ENCODE measurements at places on chromosomes 1 and 21. TPM values are rescaled to one million over a fixed set of nuclear protein-coding genes. Genes with fewer than 3 reads are reported as not detected.

GRCh38 chr1:58888833-58889232 lies 105.0 kb upstream of the JUN start:
- DNase-seq: no peak

The IGSF9 gene
- total RNA-seq: 0.16 TPM

DNA sequence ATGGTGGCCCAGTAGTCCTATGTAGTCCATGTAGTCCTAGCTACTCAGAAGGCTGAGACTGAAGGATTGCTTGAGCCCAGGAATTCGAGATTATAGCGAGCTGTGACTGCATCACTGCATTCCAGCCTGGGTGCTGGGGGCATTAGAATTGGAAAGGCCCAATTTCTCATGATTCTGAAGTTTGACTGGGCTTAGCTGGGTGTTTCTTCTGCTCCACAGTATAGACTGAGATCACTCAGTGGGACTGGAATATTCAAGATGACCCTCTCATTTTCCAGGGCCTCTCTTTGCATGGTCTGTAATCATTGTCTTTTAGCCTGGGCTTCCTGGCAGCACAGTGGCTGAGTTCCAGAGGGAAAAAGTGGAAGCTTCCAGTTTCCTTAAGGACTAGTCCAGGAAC lies 26.2 kb downstream of the MROH7 start:
- DNase-seq: no peak

The AMPD1 gene
- total RNA-seq: not detected

- peak; percentile 60 for DNase-seq
These were observed 16.3 kb downstream of the PDZK1 start for GRCh38 chr1:145690587-145691558.

DNA sequence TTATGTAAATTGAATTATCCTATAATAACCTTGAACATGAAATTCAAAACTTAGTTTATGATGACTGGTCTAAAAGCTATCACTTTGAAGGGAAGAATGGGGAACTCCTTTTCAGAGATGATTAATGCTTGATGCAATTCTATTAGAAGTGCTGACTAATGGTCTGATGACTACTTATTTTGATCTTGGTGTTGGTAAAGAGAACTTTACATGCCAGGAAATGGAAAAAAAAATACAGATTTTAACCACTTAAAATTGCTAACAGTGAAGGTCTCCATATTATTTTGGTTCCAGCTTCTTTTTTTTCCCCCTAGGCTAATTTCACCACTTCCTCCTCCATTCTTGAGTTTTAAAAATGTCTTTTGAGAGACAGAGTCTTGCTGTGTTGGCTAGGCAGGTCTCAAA lies 22.9 kb downstream of the S1PR1 start:
- DNase-seq: no peak

The LRRC71 gene
- total RNA-seq: not detected

- DNase-seq: peak; percentile 75
These were observed 1.4 kb upstream of the IL24 start for GRCh38 chr1:206895837-206896242.

- DNase-seq: no peak
These were observed 5.3 kb downstream of the SAMD11 start for GRCh38 chr1:928825-929661.

The TMOD4 gene
- total RNA-seq: not detected

GRCh38 chr1:183234660-183235476 lies 48.8 kb downstream of the LAMC2 start:
- peak; percentile 64 for DNase-seq

DNA sequence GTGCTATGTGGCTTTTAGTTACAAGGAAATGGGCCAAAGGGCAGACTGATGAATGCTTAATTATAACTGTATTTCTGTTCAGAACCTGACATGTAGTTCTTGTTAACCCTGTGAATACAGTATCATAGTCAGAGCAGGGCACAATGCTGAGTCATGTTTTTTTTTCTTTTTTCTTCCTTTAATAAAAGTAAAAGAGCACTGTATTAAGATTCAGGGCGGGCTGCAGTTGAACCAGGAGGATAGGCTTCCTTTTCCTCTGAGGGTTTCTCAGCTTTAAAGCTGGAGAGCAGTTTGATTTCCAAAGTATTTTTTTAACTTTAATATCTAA lies 8.7 kb downstream of the CLDN8 start:
- no peak for DNase-seq

The TMEM61 gene
- not detected for total RNA-seq

DNA sequence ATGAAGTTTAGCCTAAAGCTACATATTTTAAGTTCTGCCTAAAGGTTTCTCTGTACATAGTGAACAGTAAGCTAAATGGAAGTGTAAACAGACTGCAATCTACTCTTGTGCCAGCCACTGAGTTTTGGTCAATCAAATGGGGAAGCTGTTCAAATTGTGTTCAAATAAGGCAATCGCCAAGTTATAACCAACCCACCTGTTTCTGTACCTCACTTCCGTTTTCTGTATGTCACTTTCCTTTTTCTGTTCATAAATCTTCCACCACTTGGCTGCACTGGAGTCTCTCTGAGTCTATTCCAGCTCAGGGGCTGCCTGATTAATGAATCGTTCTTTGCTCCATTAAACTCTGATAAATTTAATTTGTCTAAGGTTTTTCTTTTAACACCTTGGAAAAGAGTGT lies 10.8 kb upstream of the THEM4 start:
- no peak for DNase-seq

The GFI1 gene
- 0.16 TPM for total RNA-seq

DNA sequence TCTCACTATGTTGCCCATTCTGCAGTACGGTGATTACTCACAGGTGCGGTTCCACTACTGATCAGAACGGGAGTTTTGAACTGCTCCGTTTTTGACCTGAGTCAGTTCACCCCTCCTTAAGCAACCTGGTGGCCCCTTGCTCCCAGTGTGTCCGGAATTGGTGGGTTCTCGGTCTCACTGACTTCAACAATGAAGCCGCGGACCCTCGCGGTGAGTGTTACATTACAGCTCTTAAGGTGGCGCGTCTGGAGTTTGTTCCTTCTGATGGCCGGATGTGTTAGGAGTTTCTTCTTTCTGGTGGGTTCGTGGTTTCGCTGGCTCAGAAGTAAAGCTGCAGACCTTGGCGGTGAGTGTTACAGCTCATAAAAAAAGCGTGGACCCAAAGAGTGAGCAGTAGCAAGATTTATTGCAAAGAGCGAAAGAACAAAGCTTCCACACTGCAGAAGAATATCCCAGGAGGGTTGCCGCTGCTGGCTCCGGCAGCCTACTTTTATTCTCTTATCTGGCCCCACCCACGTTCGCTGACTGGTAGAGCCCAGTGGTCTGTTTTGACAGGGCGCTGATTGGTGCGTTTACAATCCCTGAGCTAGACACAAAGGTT lies 17.6 kb upstream of the PARP1 start:
- DNase-seq: no peak

GRCh38 chr1:101174722-101175121 lies 62.1 kb upstream of the S1PR1 start:
- DNase-seq: peak; percentile 82

The INTS7 gene
- 28.8 TPM for total RNA-seq

- DNase-seq: peak; percentile 75
These were observed 253.1 kb upstream of the IRF2BP2 start for GRCh38 chr1:234862944-234863515.

DNA sequence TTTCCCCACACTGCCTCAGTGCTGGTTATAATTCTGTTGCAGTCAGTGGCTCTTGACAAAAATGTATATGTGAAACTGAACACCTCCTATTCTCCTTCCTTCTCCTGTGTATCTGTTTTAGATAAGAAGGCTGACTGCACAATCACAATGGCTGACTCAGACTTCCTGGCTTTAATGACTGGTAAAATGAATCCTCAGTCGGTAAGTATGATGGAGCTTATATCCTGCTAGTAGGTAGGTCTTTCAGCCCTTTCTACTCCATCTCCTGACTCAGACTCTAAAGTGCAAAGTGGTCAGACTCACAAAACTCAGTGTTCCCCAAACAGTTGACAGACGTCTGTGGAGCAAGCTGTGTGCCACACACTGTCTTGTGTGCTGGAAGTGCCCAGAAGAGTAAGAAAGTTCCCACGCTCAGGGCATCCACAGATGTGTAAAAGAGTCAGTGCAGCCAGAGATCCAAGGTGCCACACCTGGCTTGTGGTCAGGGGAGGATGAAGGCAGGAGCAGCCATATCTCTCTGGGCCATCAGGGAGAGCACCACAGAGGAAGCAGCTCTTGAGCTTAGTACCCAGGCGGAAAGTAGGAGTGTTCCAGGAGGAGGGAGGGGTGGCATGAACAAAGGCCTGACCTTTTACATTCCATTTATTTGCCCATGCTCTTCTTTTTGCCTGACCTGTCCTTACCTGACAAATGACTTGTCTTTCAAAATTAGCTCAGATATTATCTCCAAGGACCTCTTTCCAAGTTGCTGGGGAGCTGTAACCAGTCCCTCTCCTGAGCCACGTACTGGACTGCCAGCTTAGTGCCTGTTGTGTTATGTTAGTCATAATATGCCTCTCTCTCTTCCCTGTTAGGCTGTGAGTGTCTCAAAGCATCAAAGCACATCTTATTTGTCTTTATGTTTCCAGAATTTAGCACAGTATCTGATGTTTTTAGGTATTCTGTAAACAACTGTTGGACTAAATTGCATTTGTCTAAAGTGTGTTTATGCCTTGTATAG lies 14.0 kb upstream of the PODN start:
- DNase-seq: peak; percentile 68

DNA sequence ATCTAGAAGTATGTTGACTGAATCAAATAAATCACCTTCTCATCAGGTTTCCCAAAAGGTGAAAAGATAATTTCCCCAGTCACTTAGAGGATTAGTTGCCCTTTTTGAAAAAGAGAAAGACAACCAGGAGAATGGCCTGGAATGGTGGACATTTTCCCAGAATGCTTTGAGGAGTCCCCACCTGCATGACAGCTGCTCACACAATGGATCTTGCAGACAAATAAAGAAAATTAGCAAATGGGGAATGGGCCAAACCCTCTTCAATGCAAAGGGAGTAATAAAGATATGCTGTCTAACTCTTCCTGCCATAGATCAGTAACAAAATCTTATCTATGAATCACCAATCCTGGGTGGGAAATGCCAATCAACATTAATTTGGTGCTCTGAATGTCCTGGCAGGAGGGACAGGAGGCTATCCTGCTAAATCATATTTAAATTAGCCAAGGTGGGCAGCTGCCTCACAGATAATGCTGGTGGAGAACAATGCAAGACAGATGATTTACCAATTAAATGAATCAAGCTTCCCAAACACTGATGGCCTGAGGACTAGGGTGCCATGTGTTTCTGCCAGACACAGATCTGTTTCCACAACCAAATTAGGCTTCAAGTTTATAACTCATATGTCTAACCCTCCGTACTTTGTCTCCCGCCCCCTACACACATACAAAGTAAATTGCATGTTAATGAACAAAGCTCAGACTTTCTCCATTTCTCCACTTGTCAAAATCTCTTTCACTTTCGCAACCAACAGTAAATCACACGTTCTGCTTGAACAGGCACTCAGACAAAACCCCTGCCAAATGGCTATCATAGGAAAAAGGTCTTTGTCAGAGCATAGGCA lies 488.0 kb upstream of the PLXNA2 start:
- DNase-seq: no peak

The PTPN22 gene
- total RNA-seq: 1.5 TPM

The RAD54L gene
- total RNA-seq: 10.4 TPM

The IVL gene
- not detected for total RNA-seq

DNA sequence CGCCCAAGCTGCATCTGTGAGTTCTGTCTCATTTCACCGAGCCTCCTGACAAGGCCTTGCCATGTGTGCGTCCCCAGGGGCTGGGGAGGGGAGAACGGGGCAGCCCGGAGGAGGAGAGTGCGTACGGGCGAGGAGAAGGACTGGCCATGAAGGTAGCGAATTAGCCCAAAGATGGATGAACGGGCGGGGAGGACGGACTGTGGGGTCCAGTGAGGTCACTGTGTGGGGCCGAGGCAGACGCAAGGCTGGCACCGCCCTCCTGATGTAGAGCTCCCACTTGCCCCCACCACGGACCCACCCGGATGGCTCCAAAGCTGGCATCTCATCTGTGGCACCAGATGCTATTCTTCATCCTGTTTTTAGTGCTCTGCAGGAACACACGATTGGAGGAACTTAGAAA lies 330.4 kb downstream of the AJAP1 start:
- no peak for DNase-seq

The CYP4A11 gene
- not detected for total RNA-seq

DNA sequence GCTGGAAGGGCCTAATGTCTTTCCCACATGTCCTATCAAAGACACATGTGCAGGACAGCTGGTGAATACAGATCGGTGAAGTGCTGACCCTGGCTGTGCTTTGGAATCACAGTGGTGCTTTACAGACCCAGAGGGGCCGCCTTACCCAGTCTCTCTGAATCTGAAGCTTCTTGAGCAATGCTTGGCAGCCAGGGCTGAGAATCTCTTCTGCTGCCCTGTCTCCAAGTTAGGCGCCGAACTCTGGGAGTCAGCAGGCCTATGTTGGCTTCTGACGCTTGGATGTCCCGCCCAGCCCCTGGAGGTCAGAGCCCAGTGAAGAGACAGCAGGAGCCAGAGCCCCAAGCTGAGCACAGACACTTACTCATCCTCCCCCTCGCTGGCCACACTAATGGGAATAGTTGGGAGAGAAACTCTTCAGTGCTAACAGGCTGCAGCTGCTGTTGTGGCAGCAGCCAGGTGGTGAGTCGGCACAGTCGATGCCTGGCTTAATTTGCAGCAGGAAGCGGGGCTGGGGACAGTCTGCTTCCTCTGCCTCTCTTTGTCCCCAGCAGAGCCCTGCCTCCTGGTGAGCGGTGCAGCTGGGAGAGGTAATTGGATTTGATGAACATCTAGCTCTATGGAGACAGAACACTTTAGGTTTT lies 68.1 kb downstream of the URB2 start:
- no peak for DNase-seq

The JAM2 gene
- total RNA-seq: not detected

The EXO1 gene
- 48.3 TPM for total RNA-seq

- DNase-seq: no peak
These were observed 31.6 kb downstream of the CDC14A start for GRCh38 chr1:100383743-100384405.

The FOXD3 gene
- total RNA-seq: 0.13 TPM

- DNase-seq: peak; percentile 42
These were observed 9.8 kb upstream of the PHACTR4 start for GRCh38 chr1:28359592-28360239.

The HSF2BP gene
- 2.8 TPM for total RNA-seq

GRCh38 chr1:86795316-86795715 lies 90.9 kb downstream of the SH3GLB1 start:
- no peak for DNase-seq

DNA sequence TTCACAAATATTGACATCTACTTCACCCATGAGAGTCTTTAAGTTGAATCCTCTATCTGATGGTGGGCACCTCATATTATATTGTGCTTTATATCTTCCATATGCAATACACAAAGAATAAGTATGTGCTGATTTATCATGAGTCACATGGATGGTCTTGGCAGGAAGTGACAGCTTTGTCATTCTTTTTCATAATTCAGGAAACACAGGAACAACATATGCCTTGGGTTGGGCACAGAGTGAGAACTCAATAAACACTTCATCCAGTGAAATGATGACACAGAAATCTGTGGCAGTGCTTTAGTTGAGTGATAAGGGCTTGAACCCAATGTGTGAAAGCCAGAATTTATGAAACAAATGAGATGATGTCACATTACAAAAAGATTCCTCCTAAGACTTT lies 41.2 kb downstream of the GADD45A start:
- DNase-seq: no peak
